NCI-H146 (cell line): ENCODE measurements at places on chromosomes 12 and 14.
A peak's percentile ranks its signal among the peaks of the same experiment; 100 is the strongest.

DNA sequence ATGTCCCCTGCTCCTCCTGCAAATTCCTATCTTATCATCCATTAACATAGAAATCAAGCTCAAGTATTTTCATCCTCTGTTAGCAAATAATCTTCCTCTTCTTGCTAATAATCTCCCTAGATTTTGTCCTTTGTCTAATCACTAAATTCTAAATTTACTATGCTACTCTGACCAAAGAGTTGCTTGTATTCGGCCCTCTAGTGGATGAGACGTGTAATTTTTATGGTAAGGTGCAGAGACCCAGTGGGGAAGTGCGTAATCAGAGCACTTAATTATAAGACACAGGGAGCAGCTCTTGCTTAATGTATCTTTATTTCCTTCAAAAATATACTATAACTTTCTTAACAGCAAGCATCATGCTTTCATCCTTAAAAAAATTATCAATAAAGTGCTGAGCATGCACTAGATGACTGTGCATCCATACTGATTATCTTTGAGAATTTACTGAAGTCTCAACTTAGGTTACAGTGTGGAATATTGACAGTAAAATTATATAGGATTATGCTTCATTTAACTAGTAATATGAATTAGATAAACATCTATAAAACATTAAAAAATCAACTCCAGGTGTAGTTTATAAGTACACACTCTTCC, 212.6 kb downstream of the SLC16A7 start:
- peak; percentile 40 for DNase-seq

DNA sequence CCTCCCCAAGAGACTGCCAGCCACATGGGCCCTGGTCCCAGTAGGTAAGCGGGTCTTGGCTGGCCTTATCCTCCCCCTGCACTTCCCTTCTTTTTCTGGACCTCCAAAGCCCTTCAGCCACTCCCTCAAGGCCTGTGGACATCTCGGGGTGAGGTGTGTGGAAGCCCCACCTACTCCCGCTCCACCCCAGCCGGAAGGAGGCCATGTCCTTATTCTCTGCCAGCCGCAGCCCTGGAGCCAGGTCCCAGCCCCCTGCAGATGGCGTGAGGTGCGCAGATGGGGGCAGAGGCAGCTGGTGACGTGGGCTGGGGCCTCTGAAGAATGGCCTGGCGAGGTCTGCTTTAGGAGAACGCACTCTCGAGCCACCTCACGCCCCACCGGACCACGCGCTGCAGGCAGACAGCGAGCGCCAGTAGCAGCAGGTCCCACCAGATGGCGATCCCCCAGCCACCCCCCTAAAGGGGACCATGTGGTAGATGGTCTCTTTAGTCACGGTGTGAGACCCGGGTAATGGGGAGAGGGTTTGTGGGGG, 167.1 kb downstream of the TSPAN9 start:
- no peak for DNase-seq

DNA sequence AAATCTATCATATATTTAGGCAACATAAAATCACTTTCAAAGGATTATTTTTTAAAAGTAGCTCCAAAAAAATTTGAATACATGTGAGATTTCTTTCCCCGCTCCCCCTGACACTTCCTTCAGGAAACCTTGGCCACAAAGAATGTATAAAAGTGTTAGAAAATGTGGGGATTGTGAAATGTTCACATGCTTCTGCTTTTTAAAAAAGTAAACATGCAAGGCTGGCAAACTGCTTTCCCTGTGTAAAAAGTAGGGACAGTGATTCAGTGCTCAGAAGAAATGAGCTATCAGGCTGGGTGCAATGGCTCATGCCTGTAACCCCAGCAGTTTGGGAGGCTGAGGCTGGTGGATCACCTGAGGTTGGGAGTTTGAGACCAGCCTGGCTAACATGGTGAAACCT, 26.6 kb downstream of the MBIP start:
- DNase-seq = no peak

DNA sequence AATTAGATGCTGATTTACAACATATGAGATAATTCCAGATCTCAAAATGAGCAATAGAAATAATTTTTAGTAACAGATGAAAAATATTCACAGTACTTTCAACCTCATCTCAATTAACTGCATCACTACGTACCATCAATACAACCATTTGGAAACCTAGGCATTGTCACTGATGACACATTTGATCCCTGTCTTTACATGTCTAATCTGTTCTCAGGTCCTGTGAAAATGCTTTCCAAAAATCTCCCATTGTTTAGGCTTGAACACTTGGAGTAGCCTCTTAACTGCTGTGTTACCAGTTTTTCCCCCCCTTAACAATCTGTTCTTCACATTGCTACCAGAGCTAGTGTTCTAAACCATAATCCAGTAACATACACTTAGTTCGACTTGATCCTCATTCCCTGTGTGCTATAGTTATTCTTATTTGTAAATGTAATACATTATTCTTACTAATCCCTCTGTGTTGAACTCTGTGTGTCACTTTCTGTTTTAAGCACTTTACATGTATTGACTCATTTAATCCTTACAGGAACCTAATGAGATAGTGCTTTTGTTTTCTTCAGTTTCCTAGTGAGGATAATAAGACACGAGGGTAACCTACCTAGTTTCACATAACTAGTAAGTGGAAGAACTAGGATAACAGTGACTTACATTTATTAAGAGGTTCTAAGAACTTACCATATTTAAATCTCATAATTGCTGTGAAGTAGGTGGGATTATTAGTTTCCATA, 41.7 kb downstream of the LARP4 start:
- DNase-seq = no peak

DNA sequence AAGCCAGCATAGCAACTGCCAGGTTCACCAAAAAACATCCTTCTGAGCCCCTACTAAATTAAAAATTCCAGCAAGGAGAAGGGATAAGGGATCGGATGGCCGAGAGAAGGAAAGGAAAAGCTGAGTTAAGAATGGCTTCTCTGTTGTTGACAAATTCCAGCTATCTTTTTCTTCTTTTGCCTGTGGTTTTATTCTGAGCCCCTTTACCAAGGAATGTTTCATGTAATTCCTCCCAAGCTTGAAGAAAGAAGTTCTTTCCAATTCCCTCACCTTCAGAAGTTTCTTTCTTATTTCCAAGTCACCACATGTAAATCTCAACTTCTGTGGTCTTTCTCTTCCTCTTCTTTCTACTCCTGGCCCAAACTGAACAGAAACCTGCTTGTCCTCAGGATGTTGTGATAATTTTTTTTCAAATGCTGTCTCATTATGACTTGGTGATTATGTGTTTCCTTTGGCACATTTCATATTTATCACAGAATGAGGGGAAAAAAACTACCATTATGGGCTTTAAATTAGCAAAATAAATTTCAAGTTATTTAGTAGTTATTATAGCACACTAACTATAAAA, 40.0 kb downstream of the FGD6 start:
- DNase-seq = no peak

GRCh38 chr14:22794551-22794951, 20.7 kb downstream of the SLC7A7 start:
- no peak for DNase-seq

DNA sequence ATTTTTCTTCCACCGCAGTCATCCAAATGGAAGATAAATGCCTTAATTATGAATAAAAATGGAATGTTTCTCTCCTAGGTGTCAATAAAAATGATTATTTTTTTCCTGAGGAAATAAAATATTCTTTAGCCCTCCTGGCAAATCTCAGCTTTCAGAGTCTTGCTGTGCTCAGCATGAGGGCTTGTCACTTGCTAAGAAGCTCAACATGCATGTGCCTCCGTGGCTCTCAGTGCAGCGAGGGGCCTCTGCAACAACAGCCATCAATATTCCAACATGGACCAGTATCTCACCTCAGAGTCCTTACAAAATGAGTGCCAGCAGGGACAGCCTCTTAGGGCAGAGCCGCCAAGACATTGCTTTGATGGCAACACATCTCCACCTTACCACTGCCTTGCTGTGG, 159.5 kb upstream of the TMPO start:
- DNase-seq = no peak

GRCh38 chr12:12747278-12747677, 30.1 kb downstream of the CDKN1B start:
- DNase-seq = no peak

DNA sequence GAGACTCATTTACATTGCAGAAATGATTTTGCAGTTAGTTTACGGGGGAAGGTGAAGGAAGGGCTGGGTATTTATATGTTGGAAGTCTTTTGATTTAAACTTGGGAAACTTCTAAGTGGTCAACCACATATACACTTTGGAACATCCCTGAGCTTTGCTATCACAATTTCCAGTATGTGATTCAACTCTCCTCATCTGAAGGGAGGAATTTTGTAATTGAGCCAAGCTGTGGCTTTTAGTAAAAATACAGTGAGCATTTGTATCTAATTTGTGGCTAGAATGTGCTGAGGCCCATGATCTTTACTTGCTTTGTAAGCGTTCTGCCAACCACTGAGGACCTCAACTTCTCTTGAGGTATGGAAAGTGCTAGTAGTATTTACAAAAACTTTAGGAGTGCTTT, 235.0 kb upstream of the PDZRN4 start:
- no peak for DNase-seq

DNA sequence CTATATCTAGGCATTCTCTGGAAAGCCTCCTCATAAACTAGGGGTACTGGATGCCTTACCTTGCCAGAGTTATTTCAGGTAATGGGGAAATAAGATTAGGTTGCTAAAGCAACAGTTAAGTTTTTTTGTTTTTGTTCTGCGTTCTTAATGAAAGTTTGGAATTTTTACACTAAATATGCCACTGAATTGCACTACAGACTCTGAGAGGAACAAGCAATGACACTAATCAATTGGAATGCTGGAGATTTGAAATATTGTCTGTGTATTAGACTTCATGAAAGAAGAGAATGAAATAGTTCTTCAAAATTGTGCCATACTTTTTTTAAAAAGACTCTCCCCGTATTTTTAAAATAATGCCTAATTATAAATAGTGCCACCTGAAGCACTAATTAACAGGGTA, 287.8 kb downstream of the NAV3 start:
- no peak for DNase-seq

DNA sequence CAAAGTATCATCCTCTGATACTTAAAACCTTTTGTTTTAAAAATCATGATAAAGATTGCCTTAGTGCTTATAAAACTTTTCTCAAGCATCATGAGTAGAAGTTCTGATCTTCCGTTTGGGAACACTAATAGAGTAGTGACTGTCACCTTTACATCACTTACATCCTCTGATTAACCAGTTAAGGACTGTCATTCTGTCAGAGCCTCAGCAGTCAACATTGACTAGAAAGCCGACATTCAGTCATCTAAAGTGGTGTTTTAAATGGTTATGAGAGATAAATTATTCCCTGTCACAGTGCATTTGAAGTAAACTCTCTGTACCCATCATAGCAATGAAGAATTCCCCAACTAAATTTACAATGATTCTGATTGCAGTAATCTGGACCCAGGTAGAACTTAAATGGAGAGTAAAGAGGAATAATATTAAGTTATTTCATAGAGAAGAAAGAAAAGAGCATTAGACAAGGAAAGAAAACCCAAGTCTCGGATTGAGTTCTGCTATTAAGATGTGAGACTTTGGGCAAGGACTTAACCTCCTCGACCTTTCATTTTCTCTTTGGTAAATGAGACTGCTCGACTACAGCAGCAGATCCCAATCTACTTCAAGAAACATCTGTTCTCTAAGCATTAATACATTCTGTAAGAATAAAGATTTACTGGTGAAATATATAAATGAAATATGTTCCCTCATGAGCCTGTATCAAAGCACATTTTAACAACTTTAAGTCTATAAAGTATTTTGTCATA, 563.9 kb upstream of the LMO3 start:
- DNase-seq = no peak

- no peak for DNase-seq
Observed at GRCh38 chr12:47218191-47218654, 138.5 kb upstream of the AMIGO2 start.

GRCh38 chr12:77493302-77494168, 337.2 kb upstream of the NAV3 start:
- DNase-seq = no peak

DNA sequence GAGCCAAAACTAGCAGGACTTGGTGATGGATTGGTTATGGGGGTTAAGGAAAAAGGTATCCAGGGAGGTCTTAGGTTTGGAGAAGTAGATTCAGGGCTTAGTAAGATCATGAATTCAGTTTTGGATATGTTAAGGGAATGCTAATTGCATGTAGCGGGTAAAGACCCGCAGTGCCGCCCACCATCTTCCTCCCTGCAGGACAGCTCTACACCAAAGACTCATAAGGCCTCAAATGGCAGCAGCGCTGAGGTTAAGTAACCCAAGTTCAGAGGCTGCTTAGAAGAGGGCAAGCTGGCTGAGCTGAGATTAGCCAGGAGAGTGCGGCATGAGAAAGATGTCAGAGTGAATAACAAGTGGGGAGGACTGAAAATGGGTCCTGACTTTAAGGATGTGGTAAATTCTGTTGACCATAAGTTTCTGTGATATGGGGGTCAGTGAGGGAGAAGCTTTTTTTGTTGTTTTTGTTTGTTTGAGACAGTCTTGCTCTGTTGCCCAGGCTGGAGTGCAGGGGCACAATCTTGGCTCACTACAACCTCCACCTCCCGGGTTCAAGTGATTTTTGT, 26.2 kb downstream of the RAD9B start:
- DNase-seq = no peak

DNA sequence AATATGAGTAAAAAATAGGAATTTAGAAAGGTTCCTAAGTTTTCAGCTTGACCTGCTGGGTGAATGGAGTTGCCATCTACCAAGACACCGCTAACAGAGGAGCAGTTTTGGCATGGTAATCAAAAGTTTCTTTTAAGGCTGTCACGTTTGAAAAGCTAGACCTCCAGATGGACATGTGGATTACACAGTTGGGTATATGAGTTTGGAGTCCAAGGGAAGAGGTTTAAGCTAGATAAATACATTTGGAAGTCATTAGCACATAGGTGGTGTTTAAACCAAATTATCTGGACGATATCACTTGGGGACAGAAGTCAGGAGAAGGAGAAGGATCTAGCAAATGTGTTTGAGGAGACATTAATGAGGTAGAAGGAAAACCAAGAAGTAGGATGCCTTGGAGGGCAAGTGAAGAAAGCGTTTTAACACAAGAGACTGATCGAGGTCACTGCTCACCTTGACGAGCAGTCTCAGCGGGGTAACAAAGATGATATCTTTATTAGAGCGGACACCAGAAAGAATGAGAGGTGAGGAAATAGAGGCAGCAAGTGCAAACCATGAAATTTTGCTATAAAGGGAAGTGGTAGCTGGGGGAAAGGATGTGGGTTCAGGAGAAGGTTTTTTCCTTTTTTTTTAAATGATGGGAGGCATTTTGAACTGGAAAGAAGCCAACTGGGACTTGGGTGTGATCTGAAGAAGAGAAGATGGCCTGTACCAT, 17.6 kb downstream of the PNP start:
- DNase-seq = no peak

DNA sequence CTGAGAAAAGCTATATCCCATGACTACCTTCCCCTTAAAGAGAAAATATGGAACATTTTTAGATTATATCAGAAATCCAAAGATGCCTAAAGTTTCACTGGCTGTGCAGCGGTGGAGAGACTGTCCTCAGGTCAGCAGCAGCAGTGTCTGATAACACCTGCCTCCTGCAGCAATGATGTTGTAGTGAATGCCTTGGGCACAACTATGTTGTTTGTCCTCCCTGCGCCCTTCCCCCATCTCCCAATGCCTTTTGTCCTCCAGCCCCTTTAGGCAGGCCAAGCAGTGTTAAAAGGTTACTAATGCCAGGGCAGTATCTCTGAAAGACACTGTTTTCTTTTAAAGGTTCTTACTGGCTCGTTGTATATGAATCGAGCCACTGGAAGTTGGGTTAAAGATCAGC, 13.2 kb downstream of the RTRAF start:
- DNase-seq = no peak
